ENCODE measurements at places on chromosomes 7 and 10.

DNA sequence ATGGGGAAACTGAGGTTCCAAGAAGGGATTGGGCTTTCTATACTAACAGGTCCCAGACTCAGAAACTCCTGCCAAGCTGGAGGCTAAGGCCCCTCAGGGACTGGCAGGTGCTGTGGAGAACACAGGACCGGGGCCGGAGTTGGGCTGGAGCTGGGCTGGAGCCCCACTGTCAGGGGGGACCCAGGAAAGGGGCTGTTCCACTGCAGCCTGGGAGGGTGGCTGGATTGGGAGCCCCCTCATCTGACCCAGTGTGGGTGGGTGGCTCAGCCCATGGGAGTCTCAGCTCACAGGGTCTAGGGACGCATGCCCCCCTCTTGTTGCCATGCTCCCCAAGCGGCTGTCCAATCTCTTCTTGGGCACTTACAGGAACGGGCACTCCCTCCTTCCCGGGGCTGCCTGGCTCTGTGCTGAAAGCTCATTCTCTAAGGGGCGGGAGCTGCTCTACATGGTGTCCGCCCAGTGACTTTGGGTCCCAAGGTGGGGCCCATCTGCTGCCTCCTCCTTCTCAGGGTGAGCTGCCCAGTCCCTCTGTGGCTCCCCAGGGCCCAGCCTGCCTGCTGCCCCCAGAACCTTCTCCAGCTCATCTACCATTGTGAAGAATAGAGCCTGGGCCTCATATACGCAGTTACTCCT is 126.5 kb downstream of the MYL10 start:
- DNase-seq = no peak

GRCh38 chr7:158382363-158383254 is 205.0 kb downstream of the PTPRN2 start:
- DNase-seq = no peak

DNA sequence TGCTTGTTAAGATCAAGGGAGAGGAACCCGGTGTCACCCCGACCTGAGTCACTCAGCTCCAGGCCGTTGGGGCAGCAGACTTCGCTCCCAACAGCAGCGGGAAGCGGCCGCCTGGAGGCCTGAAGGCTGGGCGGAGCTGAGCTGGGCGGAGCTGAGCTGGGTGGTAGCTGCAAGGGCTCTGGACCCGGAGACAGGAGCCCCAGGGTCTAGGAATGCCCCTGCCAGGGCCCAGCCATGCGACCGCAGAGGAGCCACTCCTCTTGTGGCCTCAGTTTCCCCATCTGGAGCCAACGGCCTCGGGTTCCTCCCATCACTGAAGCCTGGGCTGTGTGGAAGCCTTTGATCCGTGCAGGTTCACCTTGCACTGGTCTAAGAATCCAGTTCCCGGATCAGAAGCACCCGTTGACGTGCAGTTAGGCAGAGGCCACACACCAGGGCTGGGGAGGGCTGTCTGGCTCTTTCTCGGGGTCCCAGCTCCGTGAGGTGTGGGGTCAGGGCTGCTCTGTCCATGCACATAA is 21.9 kb upstream of the DPYSL4 start:
- DNase-seq = no peak

- no peak for DNase-seq
These were observed 37.7 kb downstream of the RBAK start for GRCh38 chr7:5083311-5083711.

DNA sequence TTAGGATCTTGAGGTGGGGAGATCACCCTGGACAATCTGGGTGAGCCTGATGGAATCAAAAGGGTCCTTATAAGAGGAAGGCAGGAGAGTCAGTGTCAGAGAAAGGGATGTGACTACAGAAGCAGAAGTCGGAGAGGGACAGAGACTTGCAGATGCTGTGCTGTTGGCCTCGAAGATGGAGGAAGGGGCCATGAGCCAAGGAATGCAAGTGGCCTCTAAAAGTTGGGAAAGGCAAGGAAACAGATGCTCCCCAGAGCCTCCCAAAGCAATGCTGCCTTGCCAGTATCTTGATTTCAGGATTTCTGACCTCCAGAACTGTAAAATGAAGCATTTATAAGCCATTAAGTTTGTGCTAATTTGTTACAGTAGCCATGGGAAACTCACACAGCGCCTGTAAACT is 165.2 kb downstream of the FANK1 start:
- DNase-seq = no peak

DNA sequence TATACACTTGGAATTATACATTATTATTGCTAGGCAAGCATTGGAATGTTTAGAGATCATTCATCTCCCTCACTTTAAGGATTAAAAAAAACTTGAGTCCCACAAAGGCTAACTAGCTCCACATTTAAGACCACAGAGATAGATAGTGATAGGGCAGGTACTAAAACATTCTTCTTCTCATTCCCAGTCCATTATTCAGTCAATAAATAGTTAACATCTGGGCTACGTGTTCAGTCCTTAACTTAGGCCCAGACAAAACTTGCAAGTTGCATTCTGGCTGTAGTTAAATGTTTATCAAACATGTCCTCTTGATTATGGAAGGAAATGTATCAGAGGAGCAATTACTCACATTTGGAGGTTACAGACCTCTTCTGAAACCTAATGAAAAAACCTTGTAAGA is 2.4 kb downstream of the GNG11 start:
- no peak for DNase-seq

- DNase-seq = no peak
These were observed 97.0 kb downstream of the LHPP start for GRCh38 chr10:124558339-124559321.

- no peak for DNase-seq
These were observed 855.9 kb downstream of the GRID1 start for GRCh38 chr10:85510682-85511081.

- DNase-seq = no peak
These were observed 41.0 kb upstream of the TMEM248 start for GRCh38 chr7:66880053-66880452.

GRCh38 chr10:117249493-117250093 is 8.7 kb downstream of the SLC18A2 start:
- peak; percentile 9 for DNase-seq

DNA sequence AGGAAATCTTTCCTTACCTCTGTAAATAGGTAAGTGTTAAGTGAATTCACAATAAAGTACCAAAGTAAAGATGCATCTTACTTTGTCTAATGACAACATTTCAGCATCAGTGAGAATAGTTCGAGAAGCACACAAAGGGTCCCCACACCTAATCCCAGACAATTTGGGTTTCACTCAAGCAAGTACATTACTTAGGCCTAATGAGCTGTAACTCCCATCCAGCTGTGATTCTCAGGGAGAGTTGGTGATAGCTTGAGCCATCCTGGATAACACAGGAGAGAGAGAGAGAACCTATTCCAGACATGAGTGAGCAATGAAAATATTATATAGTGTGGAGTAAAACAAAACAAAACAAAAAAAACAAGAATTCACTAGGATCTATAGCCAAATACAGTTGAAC is 149.1 kb upstream of the NRG3 start:
- DNase-seq = no peak

- no peak for DNase-seq
These were observed 516.3 kb upstream of the MKI67 start for GRCh38 chr10:128642502-128642901.

DNA sequence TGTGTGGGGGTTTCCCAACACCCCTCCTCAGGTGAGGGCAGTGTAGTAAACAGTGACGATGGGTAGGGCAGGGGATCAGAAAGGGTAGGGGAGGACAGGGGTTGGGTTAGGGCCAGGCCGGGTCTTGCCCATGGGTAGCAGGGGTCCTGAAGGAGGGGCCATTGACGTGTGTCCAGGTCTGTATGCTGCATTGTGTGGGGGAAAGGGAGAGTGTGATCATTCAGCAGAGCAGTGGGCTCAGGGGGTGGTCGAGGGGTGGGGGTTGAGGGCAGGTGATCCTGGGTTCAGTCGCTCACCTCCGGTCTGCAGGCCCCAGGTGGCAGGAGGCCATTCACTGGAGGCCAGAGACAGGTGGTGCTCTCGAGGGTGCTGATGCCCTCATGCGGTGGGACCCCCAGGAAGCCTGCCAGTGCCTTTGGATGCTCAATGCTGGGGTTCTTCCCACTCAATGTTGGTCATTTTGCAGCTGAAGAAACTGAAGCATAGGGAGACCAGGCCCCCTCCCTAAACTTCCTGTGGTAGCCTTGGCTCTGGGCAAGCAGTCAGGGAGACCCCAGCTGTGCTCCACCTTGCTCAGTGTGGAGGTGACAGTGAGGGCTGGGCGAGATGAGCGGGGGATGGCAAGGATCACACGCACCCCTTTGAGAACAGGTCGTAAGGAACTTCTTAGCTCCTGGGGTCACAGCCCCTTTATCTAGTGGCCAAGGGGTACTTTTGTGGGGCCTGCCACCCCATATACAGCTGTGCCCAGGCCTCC is 48.8 kb upstream of the CAMK2B start:
- no peak for DNase-seq

DNA sequence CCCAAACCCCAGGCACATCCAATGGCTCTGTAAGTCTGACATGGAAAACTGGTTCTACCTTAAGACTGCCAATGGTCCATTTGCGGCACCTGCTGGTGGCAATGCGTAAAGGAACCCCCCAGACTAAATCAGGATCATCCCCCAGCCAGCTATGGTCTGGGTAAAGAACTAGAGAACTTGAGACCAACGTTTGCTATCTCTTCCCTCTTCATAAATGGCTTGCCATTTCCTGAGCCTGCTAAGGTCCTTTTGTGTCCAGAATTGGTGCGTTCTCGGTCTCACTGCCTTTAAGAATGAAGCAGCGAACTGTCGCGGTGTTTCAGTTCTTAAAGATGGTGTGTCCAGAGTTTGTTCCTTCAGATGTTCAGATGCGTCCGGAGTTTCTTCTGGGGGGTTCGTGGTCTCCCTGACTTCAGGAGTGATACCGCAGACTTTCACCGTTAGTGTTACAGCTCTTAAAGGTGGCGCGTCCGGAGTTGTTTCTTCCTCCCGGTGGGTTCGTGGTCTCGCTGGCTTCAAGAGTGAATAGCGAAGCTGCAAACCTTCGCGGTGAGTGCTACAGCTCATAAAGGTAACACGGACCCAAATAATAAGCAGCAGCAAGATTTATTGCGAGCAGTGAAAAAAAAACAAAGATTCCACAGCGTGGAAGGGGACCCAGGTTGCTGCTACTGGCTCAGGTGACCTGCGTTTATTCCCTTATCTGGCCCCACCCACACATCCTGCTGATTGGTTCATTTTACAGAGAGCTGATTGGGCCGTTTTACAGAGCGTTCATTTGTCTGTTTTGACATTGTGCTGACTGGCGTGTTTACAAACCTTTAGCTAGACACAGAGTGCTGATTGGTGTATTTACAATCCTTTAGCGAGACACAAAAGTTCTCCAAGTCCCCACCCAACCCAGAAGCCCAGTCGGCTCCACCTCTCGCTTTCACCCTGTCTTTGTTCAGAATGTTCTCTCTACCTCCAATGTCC is 95.4 kb downstream of the ELMO1 start:
- no peak for DNase-seq

DNA sequence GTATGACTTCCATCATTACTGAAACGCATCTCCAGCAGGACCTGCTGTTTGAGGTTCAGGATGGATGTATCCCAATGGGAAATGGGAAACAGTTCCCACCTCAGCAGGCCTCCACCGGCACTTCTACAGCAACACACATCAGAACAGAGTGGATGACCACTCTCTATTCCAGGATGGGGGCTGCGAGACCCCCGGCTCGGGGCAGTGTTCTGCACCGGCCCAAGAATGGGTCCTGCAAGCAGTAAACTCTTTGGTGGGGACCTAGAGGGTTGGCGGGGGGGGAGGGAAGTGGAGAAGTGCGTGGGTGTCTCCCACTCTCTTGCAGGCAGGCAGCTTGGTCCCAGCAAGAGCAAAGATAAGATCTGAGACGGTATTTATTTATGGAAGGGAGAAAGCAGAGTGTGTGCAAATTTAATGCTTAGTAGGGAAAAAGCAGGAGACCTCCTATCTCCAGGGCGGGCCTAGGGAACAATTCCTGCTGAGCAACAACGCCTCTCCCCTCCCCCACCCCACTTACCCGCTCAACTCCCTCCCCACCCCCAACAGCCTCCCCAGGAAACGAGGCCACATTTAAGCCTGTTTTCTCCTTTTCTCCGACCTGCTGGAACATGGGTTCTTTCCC is 4.0 kb downstream of the SFMBT2 start:
- DNase-seq = no peak

DNA sequence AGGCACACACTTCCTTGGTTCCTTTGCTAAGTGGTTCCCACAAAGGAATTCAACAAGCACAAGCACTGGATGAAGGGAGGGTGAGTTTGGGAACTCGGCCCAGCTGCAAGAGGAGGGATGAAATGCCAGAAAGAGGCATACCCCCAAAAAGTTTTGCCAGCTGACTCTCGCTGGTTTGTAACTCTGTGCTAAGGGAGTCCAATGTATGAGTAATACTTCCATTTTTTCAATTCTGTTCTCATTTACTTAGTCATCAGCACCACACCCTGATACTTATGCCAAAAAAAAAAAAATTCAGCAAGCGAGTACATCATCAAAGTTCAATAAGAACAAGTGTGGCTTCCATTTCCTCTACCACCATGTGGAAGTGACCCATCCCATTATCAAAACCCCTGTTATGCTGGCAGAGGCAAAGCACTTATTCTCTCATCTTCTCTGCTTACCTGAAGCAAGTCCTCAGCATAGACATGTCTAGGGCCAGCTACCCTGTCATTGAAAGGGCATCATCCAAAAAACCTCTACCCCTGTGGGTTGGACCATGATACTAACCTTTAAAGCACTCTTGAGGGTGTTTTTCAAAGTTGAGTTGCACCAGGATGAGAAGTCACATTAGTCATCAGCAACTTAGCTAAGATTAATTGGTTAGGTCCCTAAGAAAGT is 6.9 kb upstream of the HYCC1 start:
- no peak for DNase-seq

DNA sequence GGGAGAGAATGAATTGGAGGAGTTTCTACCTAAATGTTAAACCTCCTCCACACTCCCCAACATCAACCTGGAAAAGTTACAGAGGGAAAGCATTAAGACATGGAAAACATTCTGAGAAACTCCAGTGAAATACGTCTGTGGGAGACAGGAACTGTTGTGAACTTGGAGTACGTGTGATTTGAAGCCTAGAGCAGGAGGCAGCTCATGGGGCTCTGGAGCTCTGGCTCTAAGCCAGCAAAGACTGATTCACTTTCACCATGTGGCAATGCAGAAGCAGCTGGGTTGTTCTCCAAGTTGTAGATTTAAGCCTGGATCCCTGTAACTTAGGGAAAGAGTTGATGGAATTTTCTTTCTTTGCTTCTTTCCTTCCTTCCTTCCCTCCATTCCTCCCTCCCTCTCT is 503.2 kb downstream of the NRG3 start:
- peak; percentile 52 for DNase-seq

- DNase-seq = no peak
These were observed 8.7 kb upstream of the DPYSL4 start for GRCh38 chr10:132178046-132178445.

DNA sequence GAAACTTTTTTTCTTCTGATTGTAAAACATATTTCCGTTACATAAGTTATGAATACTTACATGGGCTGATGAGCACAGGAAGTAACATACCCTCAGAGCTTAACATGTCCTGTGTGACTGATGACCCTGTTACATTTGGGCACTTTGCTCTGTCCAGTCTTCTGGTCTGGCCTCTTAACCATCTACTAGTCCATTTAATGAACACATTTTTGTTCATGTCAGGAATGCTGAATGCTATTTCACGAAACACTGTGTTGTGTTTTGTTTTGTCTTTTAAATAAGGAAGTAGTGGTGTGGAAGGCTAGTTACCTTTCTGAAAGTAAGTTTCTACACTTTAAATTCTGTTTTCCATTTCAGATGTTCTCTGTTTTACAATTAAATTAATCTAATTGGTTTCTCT is 77.7 kb downstream of the RBM33 start:
- DNase-seq = no peak

Measured in epithelial cell of proximal tubule (primary cell).